Activated naive CD4-positive, alpha-beta T cell treated with anti-CD3 and anti-CD28 coated beads, Interleukin-2, amount 50 U/mL, for 72 hours (primary cell): ENCODE measurements at places on chromosomes 7 and 10. TPM values are rescaled to one million over a fixed set of nuclear protein-coding genes. Genes with fewer than 3 reads are reported as not detected.

The AGAP5 gene
- total RNA-seq = 10.3 TPM

The KIF20B gene
- 52.7 TPM for total RNA-seq

- no peak for DNase-seq
Observed at GRCh38 chr7:18338910-18339523, 156.5 kb upstream of the HDAC9 start.

The SORCS1 gene
- not detected for total RNA-seq

DNA sequence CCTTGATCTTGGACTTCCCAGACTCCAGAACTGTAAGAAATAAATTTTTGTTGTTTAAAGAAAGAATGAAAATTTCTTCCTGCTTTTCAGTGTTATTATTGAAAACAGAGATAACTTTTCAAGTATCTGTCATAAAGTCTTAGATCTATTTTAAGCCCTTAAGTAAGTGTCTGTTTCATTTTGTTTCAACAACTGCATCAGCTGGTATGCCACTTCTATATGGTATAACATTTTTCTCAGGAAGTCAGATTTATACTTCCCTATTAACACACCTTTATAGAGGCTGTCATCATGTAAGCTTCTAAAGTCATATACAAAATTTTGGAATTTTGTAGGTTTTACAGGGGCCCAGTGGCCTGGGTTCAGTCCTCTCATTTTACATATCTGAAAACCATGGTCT, 24.4 kb downstream of the RALA start:
- DNase-seq = no peak

- DNase-seq = no peak
Observed at GRCh38 chr7:136168821-136169220, 191.7 kb upstream of the MTPN start.

DNA sequence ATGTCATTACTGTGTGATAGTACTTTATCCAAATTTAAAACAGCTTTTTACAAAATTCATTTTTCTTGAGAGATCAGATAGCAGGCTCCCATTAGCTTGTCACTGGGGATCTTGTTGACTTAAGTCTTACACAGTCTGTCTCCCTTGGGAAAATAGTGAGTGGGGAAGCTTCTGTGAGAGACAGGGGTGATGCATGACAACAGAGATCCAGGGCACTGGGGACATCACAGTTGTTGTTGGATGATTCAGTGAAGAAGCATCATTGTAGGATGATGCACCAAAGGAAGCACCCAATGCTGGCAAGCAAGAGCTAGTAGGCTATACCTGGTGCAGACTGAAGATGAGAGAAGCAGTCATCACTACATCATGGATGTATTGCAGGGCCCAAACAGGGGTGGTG, 284.7 kb downstream of the HDAC9 start:
- no peak for DNase-seq

GRCh38 chr10:127896590-127896989, 3.8 kb upstream of the CLRN3 start:
- no peak for DNase-seq

DNA sequence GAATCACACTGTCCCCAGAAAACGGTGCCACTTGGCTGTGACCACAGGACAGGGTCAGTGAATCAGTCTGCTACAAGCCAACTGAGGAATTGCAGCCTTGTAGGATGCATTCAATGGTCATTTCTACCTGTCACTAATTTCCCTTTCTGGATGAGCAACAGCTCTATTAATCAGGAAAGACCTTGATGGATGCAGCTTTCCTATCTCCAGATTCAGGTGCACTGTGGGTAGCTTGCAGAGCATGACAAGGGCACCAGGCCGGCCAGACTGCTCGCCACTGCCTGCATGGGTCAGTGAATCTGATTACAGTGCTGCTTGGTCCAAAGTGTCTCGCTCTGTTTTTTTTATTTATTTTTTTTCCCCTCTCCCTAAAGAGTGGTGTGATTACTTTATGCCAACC, 506.8 kb upstream of the AUTS2 start:
- no peak for DNase-seq

The ELFN1 gene
- 0.07 TPM for total RNA-seq

The KCNMA1 gene
- not detected for total RNA-seq

GRCh38 chr7:2007551-2007950, 225.2 kb downstream of the MAD1L1 start:
- no peak for DNase-seq

GRCh38 chr10:28215930-28216329, 86.9 kb downstream of the MPP7 start:
- DNase-seq = no peak

- DNase-seq = no peak
Observed at GRCh38 chr7:108419961-108420908, 36.0 kb downstream of the NRCAM start.

The OR6B1 gene
- not detected for total RNA-seq

GRCh38 chr7:134186027-134186426, 58.9 kb downstream of the LRGUK start:
- DNase-seq = no peak

DNA sequence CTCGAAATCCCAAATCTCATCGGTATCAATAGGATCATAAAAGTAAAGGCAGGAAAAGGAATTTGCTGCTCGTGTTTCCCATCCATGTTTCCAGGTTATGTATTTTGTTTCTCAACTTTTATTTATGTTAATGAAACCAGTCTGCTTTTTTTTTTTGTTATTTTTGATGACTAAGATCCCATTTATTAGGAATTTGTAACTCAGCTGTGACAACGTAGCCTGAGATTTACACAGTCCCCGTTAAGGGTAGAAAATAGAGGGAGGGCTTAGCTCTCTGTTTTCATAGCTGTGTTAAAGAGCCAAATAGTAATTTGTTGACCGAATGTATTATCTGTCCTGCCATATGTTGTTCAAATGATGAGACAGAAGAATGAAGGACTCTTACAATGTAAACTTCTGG, 164.0 kb downstream of the MGMT start:
- no peak for DNase-seq

GRCh38 chr7:953547-954327, 743 bp downstream of the ADAP1 start:
- no peak for DNase-seq

The NANOS1 gene
- not detected for total RNA-seq

DNA sequence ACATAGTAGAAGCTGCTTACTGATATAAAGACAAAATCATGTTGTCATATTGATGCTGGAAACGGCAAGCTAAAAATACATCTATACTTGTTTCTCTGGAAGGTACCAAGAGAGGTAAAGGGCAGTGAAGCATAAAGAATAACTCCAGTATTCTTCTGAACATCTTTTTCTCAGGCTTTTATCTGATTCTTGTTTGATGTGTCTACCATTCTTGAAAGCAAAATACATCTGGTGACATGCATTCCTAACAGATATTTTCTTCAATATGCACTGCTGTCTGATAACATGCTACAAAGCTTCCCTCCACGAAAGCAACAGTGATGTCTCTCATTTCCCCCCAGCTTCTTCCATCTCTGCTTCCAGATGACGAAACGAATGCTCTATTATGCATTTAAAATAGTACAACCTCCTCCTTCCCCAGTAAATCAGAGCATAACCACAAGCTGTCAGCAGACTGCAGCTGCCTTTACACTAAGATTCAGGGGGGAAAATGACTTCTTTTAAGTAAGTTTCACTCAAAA, 100.8 kb downstream of the ARHGAP21 start:
- DNase-seq = no peak

The ACSM6 gene
- total RNA-seq = not detected

The MYO1G gene
- total RNA-seq = 361 TPM

The PCLO gene
- total RNA-seq = not detected

The PSD gene
- 8.7 TPM for total RNA-seq

DNA sequence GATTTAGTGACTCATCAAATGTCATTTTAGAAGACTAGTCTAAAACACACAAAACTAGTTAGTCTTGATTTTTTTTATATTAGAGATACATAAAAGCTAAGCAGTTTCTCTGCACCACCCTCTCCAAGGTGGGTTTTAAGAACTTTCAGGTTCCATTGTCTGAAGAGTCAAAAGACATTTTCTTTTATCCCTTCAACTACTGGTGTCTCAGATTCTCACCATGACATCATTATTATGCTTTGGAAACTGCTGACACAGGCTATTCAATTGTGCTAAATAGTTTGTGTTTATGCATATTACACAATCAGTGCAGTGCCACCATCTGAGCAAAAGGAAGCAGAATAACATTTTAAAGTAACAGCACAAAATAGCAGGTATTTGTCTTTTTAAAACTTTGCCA, 52.2 kb downstream of the IGF2BP3 start:
- no peak for DNase-seq

GRCh38 chr10:12888470-12888869, 113.0 kb downstream of the CCDC3 start:
- DNase-seq = no peak

The ST8SIA6 gene
- not detected for total RNA-seq

DNA sequence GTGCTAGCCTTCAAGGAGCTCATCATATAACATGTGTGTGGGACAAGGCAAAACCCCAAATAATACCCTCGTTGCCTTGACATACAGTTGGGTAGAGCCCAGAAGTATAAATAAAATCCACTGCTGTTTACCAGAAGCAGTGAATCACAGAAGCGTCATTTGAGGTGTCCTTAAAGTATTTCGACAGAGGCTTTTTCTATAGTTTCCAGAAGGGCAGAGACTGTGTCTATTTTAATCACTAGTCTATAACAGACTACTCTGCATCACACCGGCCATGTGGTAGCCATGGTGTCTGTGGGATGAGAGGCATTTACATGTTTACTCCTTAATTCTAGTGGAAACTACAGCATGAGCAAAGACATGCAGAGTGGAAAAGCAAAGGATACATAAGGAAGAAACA, 131.3 kb downstream of the CTTNBP2 start:
- no peak for DNase-seq

The NOS3 gene
- total RNA-seq = 12.7 TPM

The OR2A12 gene
- not detected for total RNA-seq

GRCh38 chr10:88838766-88839350, 12.8 kb downstream of the ANKRD22 start:
- no peak for DNase-seq

- no peak for DNase-seq
Observed at GRCh38 chr7:111492234-111492633, 70.1 kb downstream of the IMMP2L start.

DNA sequence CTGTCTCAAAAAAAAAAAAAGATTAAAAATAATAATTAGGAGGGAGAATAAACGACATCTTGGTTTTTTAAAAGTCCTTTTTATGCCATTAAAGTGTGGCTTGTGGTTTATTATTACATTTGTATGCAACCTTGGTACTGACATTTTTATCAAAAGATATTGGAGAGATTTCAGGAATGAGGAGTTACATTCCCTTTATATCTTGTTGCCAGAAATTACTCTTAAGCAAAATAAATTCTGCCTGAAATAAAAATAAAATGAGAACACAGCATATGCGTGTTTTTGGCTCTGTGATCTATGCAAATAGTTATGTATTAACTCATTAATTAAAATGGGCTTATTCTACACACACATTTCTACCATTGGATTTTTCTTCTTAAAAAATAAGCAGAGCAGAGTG, 202.4 kb downstream of the BICC1 start:
- DNase-seq = no peak

DNA sequence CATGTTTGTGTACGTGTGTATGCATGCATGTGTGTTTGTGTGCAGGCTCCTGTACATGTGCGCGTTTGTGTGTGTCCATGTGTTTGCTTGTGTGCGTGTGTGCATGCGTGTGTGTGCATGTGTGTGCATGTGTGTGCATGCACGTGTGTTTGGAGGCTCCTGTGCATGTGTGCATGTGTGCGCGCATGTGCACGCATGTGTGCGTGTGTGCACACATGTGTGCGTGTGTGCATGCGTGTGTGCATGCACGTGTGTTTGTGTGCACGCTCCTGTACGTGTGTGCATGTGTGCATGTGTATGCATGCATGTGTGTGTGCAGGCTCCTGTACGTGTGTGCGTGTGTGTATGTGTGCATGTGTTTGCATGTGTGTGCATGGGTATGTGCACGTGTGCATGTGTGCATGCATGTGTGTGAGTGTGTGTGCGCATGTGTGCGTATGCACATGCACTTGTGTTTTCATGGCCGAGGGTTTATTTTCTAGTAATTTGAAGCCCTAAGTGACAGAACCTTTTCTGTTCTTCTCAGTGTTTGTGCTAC, 59.2 kb downstream of the INPP5A start:
- DNase-seq = no peak

DNA sequence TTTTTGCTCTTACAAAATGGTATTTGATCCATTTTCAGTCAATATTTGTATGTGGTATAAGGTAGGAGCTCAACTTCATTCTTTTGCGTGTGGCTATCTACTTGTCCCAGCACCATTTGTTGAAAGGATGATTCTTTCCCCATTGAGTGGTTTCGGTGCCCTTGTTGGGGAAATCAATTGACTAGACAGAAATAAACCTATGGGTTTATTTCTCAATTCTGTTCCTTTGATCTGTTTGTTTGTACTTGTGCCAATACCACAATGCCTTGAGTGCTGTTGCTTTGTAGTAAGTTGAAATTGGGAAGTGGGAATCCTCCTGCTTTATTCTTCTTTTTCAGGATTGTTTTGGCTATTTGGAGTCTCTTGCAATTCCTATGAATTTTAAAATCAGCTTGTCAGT, 41.0 kb downstream of the SNX10 start:
- DNase-seq = no peak

- no peak for DNase-seq
Observed at GRCh38 chr10:89256340-89256739, 4.8 kb upstream of the LIPA start.

GRCh38 chr10:79148452-79149344, 79.9 kb downstream of the ZMIZ1 start:
- no peak for DNase-seq

- no peak for DNase-seq
Observed at GRCh38 chr10:23338886-23339285, 5.7 kb downstream of the C10orf67 start.

GRCh38 chr10:2543974-2544373, 523.4 kb upstream of the PFKP start:
- DNase-seq = no peak

The FAM237B gene
- total RNA-seq = not detected

- DNase-seq = no peak
Observed at GRCh38 chr10:9992661-9993060, 1025.0 kb upstream of the CELF2 start.

DNA sequence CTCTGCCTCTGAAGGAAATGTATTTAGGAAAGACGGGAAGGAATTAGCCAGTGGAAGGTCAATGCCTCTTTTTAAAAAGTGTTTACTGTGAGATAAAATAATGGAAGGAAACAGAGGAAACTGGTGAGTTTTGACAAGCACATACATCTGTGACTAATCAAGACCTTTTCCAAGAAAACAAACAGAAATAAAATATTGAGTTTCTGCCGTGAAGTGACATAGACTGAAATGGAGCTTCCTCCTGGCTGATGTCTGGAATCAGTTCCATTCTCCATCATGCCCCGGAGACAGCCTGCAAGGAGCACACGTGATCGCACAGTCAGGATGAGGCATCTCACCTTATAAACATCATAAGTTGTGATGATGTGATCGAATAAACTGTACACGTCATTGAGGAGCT, 30.7 kb downstream of the TECTB start:
- DNase-seq = no peak
